ENCODE measurements at places on chromosomes 16 and 17.

DNA sequence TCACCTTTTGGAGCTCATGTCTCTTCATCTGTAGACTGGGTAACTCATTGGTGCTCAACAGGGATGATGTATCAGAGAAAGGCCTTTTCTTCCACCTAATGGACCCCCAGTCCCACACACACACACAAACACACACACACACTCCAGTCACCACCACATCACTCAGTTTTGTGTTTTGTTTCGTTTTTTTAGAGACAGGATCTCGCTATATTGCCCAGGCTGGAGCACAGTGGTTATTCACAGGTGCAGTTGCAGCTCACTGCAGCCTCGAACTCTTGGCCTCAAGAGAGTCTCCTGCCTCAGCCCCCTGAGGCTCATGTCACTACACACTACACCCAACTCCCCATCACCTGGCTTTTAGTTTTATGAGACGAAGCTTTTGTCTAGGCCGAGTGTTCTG is 55.6 kb downstream of the SF3B3 start:
- no peak for DNase-seq

DNA sequence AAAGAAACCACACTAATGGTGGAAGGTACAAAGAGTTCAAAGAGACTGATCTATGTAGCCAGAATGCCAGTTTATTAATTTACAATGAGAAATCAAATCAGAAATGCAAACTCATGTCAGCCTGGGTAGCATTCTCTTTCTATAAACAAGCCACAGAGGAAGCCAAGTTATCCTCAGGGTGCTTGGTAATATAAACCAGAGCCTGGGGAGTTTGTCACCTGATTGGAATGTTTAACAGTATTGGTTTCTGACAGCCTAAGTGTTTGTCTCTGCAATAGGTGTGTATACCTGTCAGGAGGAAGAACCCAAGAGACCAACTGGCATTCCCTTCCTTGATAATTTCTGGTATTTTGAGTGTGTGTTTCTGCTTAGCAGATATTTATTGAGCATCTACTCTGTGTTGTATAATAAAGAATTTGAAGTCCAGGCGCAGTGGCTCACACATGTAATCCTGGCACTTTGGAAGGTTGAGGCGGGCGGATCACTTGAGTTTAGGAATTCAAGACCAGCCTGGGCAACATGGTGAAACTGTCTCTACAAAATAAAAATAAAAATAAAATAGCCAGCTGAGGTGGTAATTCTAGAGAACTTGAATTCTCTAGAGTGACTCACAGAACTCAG is 3.1 kb upstream of the C17orf58 start:
- DNase-seq: no peak

GRCh38 chr17:72358465-72358864 is 237.6 kb downstream of the SOX9 start:
- DNase-seq: no peak

- DNase-seq: no peak
Observed at GRCh38 chr17:65783845-65784334, 222.4 kb upstream of the AXIN2 start.

- no peak for DNase-seq
Observed at GRCh38 chr16:27174798-27175197, 28.5 kb upstream of the KDM8 start.

DNA sequence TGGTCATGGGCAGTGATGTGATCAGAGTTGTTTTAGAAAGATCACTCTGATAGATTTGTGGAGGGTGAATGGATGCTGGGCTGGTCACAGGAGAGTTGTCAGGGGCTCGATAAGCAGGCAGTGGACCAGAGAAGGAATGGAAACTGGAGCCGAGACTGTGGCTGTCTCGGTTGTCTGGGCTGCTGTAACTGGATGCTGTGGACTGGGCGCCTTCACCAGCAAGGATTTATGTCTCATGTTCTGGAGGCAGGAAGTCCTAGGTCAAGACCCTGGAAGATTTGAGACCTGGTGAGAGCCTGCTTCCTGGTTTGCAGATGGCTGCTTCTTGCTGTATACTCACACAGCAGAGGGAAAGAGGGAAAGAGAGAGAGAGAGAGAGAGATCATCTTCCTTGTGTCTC is 203.6 kb downstream of the HS3ST4 start:
- DNase-seq: no peak

DNA sequence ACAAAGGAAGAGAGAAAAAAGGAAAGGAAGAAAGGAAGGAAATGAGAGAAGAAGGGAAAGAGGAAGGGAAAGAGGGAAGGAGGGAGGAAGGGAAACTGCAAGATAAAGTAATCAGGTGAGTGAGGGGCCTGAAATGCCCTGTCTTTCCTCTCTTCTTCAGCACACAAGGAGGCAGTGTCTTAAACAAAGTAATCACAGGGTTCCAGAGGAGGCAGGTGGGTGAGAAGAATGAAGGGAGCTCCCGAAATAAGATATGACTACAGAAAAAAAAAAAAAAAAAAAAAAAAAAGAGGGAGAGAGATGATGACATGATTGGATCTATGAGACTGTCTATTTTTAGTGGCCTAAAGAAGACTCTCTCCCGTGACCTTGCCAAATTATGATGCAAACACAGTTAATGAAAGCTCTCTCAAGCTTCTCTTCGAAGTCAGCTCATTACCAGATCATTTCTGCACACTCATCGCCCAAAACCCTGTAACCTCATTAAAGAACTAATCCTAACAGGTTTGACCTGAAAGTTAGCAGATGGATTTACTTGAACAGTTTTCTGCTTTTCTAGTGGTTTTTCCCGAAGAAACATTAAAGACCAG is 53.6 kb downstream of the CDH11 start:
- DNase-seq: no peak

GRCh38 chr17:39213852-39214251 is 11.9 kb downstream of the STAC2 start:
- DNase-seq: no peak

- no peak for DNase-seq
Observed at GRCh38 chr16:29738514-29738913, 7.3 kb downstream of the C16orf54 start.

- no peak for DNase-seq
Observed at GRCh38 chr16:80433623-80434022, 107.2 kb upstream of the DYNLRB2 start.

GRCh38 chr16:85761861-85762260 is 11.0 kb upstream of the C16orf74 start:
- no peak for DNase-seq

DNA sequence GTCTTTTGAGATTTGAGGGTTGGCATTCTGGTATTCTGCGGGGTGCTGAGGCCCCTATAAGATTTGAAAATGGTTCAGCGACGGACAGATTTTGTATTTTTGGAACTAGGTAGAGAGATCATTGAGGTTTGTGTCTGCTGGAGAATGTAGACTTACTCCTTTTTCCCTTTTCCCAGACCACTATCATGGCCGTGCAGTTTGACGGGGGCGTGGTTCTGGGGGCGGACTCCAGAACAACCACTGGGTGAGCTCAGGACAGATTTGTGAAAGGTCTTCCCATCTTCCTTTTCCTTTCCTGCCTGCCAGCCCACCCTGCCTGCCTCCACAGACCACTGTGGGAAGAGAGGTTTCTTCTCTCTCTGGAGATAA is 572 bp downstream of the PSMB6 start:
- peak; percentile 64 for DNase-seq

DNA sequence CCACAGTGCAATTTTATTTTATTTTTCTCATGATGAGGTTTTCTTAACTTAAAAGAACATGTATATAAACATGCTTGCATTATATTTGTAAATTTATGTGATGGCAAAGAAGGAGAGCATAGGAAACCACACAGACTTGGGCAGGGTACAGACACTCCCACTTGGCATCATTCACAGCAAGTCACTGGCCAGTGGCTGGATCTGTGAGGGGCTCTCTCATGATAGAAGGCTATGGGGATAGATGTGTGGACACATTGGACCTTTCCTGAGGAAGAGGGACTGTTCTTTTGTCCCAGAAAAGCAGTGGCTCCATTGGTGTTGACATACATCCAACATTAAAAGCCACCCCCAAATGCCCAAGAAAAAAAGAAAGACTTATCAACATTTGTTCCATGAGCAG is 12.3 kb upstream of the EFCAB13 start:
- DNase-seq: no peak

DNA sequence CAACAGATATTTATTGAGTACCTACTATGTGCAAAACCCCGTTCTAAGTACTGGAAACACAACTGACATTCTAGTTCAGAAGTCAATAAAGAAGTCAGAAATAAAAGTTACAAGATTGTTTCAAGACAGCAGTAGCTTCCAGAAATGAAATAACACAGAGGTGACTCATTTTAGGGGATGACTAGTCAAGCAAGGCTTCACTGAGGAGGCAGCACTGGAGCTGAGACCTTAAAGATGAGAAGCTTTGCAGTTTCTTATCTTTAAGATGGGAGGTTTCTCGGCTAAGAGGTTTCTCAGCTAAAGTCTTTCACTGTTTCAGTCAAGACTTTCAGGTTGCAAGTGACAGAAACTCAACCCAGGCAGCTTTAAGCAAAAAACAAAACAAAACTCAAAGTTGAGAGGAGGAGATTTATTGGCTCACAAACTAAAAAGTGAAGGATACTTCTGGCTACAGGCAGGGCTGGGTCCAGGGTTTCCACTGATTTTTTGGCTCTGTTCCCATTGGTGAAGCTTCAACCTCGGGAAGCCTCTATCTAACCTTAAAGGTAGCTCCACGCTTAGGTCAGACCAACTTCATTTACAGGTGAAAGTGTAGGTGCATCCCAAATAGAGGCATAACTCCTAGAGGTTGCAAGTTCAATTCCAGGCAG is 7.4 kb upstream of the MMP2 start:
- DNase-seq: no peak

GRCh38 chr17:49890077-49890821 is 42.4 kb upstream of the TAC4 start:
- DNase-seq: no peak

DNA sequence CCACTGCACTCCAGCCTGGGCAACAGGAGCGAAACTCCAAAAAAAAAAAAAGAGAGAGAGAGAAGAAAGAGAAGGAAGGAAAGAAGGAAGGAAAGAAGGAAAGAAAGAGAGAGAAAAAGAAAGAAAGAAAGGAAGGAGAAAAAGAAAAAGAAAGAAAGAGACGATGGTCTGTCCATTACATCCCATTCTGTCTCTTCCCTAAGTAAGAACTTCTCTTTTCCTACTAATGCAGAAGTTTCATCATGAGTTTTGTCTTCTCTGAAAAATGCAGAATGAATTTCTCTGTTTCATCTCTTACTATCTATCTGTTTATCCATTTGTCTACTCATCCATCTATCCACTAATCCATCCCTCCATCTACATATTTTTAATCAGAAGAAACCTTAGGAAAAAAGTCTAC is 94.9 kb upstream of the MED13 start:
- DNase-seq: no peak

DNA sequence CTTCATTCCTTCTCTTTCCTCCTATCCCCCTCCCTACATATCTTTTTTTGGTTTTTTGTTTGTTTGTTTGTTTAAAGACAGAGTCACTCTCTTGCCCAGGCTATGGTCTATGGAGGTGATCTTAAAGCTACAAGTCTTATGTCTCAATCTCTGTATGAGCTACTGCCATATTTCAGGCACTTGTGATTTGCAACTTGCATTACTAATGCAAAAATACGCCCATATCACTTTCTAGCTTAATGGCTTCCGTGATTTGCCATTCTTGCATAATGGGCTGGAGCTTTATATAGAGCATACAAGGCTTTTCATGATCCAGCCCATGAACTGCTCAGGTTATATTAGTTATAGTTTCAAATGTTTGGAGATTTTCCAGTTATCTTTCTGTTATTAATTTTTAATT is 7.5 kb downstream of the CFAP97D1 start:
- DNase-seq: no peak

- no peak for DNase-seq
Observed at GRCh38 chr16:87499189-87499486, 6.3 kb upstream of the ZCCHC14 start.

- DNase-seq: no peak
Observed at GRCh38 chr17:17044846-17045561, 2.7 kb downstream of the MPRIP start.

- no peak for DNase-seq
Observed at GRCh38 chr17:17170346-17170985, 35.7 kb downstream of the PLD6 start.

GRCh38 chr17:36203335-36203734 is 6.8 kb upstream of the CCL3L1 start:
- DNase-seq: no peak

DNA sequence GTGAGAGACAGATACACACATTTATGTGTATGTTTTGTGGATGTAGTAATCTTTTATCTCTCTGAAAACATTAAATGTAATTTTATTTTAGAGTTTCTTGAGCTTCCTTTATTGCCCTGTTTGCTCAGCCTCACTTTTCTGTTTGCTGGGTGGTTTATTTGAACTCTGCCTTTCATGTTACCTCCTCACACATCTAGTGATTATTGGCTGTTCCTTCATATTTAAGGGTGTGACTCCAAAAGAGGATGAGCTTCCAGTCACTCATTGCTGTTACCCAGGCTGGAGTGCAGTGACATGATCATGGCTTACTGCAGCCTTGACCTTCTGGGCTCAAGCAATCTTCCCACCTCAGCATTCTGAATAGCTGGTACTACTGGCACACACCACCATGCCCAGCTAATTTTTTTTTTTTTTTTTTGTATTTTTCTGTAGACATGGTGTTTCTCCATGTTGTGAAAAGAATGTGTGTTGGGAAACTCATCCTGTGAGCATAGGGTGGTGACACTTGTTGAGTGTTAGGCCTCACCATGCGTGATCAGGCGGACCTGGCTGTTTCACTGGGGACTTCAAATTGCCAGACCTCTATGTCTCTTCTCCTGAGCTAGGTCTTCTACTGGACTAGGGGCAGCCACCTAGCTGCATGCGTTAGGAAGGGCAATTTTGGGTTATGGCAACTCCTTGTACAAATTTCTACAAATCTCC is 37.8 kb downstream of the GOSR1 start:
- no peak for DNase-seq

DNA sequence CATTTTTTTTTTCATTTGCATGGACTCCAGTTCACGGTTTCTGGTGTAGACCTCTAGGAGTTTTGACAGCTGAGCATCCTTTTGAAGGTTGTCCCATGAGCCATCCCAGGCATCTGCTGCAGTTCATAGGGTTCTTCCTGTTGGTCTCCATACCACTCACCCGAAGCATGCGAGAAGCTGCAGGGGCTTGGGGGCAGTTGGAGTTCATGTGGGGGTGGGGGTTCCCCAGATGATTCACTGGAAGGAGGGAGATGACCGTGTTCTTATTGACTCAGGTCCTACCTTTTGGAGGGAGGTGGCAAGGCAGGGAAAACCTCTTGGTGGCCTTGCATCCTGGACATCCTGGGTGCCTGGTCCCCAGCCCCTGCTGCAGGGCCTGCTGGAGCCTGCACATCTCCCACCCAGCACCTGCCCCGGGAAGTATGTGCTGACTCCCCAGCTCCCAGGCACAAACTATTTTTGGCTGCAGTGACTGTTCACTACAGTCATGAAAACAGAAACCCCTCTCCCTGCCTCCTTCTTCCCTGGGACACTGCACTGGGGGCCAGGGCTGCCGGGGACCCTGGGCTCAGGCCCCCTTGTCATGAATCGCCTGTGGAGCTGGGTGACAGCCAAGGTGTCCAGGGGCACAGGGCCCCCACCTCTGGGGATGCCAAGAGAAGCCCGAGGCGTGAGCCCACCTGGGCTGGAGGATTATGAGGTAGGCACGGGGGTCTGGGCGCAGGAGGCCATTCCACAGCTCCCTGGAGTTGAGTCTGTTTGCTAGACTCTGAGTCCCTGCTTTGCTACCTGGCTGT is 64.9 kb upstream of the LGALS9 start:
- DNase-seq: peak; percentile 74

- DNase-seq: no peak
Observed at GRCh38 chr16:79874391-79874790, 273.9 kb upstream of the MAF start.

GRCh38 chr17:50511058-50511457 is 2.8 kb downstream of the MYCBPAP start:
- peak; percentile 60 for DNase-seq
